ENCODE measurements at places on chromosomes 5 and 9.

- no peak for DNase-seq
These were observed 363.4 kb upstream of the SLC30A5 start for GRCh38 chr5:68730220-68730978.

GRCh38 chr5:66960369-66961137 is 236.0 kb downstream of the CD180 start:
- DNase-seq: no peak

- DNase-seq: no peak
These were observed 15.0 kb downstream of the TRIM32 start for GRCh38 chr9:116701940-116702642.

GRCh38 chr5:142872795-142873194 is 102.6 kb downstream of the ARHGAP26 start:
- DNase-seq: no peak

- no peak for DNase-seq
These were observed 269.6 kb downstream of the PSAT1 start for GRCh38 chr9:78566521-78566920.

DNA sequence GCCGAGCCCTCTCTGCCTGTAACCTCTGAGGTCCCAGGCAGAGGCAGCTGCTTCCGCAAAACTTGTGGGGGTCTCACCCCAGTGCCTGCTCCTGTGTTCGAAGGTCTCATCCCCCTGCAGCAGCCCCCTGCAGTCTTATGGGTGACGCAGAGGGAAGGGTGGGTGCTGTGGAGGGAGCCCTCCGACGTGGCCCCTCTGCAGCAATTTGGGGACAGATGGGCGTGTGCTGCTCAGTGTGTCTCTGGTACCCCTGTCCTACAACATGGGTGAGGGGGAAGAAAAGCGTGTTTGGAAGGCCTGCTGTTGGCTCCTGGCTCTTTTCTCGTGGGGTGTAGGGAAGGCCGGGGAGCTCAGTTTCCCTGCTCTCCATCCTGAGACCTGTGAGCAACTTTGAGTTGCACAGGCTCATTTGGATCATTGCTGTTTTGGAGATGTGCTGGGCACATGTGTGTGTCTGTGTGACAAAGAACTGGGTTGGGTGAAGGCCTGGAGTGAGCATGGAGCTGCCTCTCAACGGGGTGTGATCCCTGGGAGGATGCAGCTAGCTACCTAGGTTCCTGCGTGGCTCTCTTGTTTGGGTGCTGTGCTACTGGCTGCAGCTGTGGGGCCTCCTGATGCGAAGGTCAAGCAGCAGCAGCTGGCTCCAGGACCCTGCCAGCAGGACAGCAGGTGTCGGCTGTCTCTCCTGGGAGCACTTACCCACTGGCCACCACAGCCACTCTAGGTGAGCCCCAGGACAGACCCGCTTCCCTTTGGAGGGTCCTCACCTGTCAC is 179.6 kb upstream of the PITX1 start:
- no peak for DNase-seq

DNA sequence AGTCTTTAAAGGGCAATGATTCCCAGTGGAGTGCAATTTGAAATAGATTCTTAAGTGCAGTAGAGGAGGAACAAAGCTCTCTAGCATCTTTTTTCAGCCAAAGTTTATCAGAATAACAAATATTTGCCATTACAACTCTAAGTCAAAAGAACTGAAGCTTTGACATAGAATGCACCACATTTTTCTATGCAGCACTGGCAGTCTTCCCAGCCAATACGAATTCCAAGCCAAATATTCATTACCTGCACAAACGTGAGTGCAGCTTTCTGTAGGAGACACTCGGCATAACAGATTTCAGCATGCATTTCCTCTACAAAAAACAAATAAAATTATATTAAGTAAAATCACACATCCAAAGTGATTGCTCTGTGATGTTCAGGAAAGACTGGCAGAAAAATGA is 103.4 kb downstream of the TTC39B start:
- no peak for DNase-seq

- no peak for DNase-seq
These were observed 108.2 kb upstream of the GPR151 start for GRCh38 chr5:146624179-146624578.

GRCh38 chr5:19713740-19714139 is 274.3 kb downstream of the CDH18 start:
- no peak for DNase-seq

GRCh38 chr9:119349351-119349825 is 19.8 kb downstream of the BRINP1 start:
- DNase-seq: no peak

DNA sequence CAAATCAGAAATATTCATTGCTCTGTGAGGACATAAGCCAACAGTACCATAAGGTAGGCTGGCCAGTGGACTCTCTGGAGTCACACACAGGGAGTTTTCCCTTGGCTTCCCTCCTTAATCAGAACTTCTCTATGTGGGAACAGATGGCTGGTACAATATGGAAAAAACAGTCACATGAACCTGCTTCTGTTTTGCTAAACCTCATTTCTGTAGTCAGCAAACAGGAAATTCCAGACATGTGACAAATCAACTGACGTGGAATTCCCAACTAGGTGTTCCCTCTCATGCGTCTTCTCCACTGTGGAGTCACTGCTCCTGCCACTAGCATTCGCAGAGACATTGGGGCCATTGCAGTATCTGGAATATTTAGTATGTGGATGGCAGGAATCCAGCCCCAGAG is 617.6 kb downstream of the KIF4B start:
- DNase-seq: no peak

DNA sequence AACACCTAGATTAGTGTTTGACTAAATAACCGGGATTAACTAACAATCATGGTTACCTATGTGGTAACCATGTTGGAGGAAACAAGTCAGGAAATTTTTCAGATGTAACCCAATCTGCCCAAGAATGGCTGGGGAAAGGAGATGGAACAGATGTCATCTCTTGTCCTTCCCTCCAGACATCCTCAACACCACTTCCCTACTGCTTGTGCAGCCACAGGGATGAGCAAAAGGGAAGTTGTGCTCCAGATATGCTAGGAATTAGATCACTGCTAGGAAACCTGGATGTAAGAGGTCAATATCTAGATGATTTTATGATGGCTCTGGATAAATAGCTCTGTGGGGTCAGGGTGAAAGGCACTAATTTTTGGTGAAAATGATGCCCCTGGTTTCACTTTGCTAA is 61.3 kb upstream of the ELL2 start:
- no peak for DNase-seq

GRCh38 chr5:31197183-31197582 is 3.7 kb downstream of the CDH6 start:
- DNase-seq: no peak

GRCh38 chr9:29976981-29977380 is 2403.7 kb upstream of the C9orf72 start:
- no peak for DNase-seq

DNA sequence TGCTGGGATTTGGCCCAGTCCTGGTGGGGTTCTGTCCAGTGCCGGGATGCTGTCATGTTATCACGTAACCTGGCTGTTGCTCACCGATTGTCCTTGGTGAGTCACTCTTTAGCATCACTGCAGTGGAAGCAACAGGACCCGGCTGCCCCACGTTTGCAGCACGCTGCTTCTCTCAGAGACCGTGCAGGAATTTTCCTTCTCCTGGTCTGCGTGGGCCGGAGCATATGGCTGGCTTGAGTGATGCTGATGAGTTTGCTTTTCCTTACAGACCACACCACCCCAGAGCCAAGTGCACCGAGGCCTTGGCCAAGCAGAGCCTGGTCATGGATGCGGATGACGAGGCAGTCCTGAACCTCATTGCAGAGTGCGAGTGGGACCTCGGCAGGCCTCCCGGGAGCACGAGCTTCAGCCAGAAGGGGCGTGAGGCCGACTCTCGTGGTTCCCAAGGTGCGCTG is 21.4 kb downstream of the CEP72 start:
- no peak for DNase-seq

DNA sequence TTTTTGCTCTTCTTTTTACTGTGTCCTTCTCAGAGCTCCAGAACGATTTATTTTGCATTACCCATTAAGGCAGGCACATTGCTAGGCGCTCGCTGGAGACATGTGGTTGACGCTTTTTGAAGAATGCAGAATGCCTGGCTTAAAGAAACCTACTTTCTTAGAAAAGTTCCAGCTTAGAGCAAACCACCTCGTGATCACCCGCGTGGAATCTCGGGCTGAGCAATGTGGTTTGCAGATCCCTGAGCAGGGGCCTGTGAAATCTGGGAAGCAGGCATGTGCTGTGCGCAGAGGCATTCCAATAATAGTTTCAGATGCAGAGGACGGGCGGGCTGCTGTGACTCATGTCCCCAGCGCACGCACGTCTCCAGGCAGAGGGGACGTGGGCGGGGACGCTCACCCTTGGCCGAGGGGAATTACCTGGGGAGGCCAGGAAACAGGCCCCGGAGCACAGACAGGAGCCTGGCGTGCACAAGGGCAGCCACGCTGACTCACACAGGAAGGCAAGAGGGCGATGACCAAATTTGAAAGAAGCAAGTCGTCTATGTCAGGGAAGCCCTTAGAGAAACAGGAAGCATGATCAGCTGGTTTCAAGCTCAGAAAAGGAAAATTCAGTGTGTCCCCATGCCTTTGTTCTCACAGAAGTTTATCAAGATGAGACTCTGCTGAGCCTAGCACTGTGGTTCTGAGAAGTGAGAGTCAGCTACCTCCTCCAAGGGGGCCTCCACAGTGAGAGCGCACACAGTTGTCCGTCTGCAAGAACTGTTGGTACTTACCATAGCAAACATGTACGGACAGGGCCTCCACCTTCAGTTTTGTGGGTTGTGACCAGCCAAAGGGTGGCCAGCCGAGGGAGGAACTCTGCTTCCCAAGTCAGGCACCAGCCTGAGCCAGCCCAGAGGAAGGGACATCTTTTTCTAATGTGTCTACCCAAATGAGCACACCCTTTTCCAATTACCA is 218.6 kb downstream of the PIK3R1 start:
- peak; percentile 89 for DNase-seq

GRCh38 chr9:1267141-1267570 is 217.0 kb downstream of the DMRT2 start:
- DNase-seq: no peak

GRCh38 chr9:133631111-133631510 is 5.1 kb upstream of the DBH start:
- DNase-seq: no peak

All from activated T-helper 1 cell treated with anti-CD3 and anti-CD28 coated beads, Interleukin-2, amount 50 U/mL, for 16 hours (primary cell).